ENCODE measurements at places on chromosomes 6 and 20.

DNA sequence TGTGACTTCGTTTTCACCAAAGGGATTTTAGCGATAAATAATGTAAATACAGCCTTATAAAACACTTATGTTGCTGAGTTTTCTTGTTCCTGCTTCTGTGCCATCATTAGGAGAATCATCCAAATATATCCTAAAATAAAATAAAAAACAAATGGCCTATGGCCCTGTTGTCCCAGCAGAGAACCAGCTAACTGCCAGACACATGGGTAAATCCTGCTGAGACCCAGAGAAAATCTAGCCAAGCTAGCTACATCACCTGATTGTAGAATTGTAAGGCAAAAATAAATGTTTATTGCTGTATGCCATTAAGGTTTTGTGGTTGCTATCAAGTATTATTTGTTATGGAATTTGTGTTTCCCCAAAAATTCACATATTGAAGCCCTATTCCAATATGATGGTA is 631.2 kb upstream of the SYNCRIP start:
- no peak for DNase-seq

- DNase-seq = peak; percentile 45
Measured at GRCh38 chr6:34696189-34696738, 303 bp downstream of the ILRUN start.

GRCh38 chr20:40488401-40488800 is 200.6 kb downstream of the MAFB start:
- no peak for DNase-seq

- DNase-seq = no peak
Measured at GRCh38 chr6:43285832-43286231, 12.2 kb upstream of the SLC22A7 start.

DNA sequence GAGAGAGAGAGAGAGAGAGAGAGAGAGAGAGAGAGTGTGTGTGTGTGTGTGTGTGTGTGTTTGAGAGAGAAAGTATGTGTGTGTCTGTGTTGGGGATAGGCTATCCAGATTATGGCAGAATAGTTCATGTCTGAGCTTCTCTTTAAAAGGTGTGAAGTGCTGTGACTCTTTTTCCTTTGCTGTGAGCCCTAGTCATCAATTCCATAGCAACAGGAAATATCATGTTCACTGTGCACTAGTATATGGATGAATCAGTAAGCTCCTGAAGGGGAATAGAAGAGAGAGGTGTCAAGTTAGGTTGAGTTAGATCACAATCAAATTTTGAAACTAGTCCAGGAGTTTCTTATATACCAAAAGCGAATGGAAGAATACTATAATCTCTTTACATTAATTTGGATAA is 318.7 kb downstream of the RFPL4B start:
- DNase-seq = no peak

- DNase-seq = no peak
Measured at GRCh38 chr6:37110500-37111461, 59.2 kb upstream of the PIM1 start.

Measured in HL-60 (cell line).